ENCODE measurements at places on chromosomes 1 and 21.

- no peak for DNase-seq
Measured at GRCh38 chr1:197413564-197413963, 145.5 kb downstream of the CRB1 start.

DNA sequence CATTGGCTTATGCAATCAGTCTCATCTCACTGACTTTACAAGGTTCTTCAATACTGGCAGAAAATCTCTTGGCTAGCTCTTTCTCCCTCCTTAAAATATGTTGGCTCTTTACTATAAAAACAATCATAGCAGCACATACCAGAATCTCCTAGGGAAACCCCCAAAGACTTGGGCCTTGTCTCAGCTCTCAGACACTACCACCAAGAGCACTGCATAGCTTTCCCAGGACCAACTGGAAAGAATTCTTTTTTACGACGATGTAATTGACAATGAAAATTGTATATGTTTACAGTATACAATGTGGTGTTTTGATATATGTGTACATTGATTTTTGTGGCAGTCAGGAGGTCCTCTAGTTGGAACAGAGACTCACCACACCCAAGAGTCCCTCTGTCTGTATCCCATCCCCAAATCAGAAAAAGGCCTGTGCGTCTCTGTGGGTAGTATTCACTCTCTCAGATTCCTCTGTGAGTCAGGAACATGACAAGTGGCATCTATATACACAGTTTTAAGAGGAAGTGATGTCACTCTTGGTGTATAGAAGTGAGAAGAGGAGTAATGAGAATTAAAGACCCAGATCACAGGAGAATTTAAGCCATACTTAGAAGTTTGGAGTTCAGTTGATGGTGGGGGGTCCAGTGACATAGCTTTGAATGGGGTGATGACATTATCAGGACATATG is 21.1 kb downstream of the SMAP2 start:
- DNase-seq: peak; percentile 72

DNA sequence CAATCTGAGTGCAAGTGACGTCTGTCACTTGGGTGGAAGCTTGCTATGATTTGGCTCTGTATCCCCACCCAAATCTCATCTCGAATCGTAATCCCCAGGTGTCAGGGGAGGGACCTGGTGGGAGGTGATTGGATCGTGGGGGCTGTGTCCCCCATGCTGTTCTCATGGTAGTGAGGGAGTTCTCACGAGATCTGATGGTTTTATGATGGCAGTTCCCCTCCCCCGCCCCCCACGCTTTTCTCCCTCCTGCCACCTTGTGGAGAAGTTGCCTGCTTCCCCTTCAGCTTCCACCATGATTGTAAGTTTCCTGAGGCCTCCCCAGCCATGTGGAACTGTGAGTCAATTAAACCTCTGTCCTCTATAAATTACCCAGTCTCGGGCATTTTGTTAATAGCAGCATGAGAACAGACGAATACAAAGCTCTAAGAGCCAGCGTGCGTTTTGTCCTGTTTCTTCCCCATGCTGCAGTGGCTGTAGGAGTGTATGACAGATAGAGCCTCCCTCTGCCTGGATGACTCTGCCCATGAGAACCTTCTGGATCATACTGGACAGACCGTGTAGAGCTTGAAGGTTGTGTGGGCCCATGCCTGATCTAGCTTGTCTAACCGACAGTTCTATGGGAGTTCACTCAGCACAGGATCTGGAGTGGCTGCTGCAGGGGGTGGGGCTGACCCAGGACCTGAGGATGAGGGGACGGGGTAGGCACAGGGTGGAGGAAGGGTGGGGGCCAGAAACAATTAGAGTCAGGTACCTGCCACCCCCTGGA is 139.7 kb upstream of the ERRFI1 start:
- no peak for DNase-seq

DNA sequence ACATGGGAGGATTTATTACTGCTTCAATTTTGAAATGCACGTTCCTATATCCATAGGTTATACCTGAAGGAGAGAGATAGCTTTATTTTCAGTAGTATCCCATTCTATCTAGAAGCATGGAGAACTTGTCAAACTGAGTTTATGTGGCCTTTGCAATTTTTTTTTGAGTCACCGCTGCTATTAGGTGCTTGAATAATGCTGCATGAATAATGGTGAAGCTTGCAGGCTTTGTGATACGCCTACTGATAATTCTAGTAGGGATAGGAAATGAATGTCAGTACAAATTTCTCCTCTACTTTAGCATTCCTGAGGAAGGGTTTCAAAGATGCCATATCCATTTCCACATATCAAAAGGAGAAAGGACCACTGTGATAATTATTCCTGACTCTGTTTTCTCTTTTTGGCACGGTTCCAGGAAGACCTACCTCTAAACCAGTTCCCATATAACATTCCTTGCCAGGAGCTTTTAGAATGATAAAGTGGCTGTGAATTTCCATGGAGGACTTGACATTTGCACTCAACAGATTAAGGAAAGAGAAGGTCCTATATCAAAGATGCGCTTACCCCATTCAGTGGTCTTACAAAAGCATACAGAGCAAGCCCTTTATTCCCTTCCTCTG is 83.5 kb downstream of the SPATA46 start:
- no peak for DNase-seq

DNA sequence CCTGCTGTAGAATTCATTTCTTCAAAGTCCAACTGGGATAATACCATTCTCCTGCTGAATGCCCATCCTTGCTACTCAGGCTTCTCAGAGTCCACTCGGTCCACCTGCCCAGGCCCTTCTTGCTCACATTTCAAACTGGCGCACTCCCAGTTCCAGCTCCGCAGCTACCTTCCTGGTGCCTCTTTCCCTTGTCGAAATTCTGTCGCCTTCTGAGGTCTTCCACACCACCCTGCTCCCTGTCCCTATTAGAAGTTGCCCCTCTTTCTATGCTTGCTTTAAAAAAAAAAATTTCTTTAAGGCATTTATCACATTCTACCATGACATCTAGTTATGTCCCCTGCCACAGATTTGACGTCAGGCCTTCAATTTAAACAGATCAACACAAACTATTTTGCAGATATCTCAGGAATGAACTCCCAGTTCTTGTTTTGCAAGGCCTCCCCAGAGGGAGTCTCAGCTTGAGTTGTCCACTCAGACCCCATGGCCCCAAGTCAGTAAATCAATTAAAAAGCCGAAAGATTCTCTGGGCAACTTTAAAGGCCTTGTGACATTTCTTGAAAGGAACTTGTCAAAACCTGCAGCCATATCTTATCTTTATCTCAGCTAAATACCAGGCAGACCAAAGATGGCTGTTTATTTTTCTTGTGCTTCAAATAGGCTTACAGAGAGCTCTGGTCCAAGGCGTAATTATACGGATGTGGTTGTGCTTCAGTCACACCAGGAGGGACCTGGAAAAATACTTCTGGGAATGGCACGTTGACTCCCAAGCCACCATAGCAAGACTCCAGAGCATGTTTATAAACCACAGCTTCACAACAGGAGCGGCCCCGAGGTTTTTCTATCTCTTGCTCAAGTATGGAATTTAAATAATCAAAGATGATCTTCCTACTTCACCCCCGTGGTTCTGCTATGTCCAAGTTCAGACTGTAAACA is 2.2 kb downstream of the FAM89A start:
- DNase-seq: no peak

GRCh38 chr1:245578771-245579170 is 424.0 kb downstream of the KIF26B start:
- no peak for DNase-seq

DNA sequence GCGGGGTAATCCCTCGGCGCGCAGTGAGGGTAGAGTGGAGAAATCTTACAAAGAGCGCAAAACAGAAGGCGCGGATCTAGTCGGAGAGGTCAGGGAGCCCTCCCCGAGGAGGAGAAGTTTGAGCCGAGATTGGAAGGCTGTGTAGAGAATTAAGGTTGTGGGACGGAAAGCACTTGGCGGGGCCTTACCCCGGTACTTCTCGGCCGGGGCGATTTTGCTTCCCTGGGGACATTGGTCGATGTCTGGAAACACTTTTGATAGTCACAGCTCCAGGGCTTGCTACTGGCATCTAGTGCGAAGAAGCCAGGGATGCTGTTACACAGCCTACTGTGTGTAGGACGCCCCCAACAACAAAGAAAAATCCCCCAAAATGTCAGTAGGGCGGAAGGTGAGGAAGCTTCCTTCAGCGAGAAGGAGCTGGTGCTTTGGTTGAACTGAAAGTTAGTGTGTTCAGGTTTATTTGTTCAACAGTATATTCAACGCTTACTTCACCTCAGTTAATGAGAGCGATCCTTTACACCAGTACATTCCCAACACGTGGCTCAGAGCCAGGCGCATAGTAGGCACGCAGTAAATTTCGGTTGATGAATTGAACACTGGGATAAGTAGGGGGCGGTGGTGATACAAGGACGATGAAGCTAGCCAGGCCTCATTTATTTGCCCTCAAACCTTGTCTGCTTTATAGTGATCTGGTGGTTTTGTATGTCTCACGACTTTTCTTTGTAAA is 807 bp downstream of the CEP85 start:
- DNase-seq: peak; percentile 19

DNA sequence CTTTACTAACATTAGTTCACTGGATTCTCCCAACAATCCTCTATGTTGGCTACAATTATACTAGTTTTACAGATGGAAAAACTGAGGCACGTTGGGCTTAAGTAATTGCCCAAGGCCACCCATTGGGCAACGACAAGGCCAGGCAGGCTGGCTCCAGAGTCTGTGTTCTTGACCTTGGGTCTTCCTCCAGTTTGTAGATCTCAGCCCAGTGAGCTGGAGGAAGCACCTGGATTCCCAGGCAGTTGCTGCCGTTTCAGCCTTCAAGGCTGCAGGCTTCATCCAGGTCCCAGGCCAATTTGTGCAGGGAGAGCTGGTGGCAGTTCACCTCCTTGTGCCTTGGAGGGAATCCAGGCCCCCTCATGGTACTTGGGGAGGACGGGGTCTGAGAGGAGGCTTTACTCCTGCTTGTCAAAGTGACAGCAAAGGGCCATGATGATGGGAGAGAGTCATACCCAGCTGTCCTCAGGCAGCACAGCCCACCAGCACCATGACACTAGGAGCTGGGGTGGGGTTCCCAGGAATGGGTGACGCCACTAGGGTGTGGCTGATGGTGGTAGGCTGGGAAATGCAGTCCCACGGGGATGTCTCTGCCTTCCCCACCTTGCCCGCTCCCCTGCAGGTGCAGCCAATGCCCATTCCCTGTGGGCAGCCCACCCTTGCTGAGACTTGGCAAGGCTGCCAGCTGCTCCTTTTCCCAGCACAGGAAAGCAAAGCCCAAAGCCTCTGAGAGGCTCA is 27.1 kb downstream of the PKP1 start:
- DNase-seq: no peak

- DNase-seq: no peak
Measured at GRCh38 chr1:41485605-41486004, 1.1 kb upstream of the EDN2 start.
